NCI-H1930 (cell line): ENCODE measurements at places on chromosomes 6 and 20.

DNA sequence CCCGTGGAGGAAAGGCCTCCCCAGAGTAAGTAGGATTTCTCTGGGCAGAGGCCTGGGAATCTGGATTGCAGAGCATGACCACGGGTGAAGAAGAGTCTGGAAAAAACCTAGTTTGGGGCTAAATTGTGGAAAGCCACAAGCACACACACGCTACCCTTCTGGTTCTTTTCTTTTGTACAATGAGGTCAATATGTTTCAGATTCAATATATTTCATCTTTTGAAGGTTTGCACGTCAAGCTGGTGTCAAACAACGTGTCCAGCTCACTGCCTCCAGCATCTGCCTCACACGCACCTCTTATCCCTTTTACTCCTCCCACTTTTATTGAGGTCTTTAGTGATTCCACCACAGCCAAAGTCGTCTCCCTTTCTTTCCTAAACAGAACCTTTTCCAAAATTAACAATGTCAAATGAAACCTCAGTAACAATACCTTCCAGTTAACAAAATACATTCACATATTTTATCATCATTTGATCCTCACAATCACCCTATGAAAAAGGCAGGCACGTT lies 773 bp upstream of the EPB41L2 start:
- no peak for DNase-seq

DNA sequence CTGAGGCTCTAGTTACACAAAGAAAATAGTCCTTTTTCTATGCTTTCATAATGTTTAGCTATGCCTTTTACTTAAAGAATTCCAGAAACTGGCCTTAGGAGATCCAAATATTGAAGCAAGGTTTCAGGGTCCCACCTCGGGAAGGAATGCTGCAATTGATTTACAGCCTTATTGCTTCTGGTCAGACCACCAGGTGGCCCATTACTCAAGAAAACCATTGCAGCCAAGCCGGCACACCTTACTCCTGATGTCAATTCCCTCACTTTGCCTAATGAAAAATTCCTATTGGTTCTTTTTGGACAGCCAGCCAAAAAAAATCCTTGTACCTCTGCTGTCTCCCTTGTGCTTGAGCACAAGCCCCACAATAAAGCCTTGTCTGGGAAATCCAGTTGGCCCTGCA lies 173.9 kb downstream of the LMBRD1 start:
- DNase-seq, result no peak

DNA sequence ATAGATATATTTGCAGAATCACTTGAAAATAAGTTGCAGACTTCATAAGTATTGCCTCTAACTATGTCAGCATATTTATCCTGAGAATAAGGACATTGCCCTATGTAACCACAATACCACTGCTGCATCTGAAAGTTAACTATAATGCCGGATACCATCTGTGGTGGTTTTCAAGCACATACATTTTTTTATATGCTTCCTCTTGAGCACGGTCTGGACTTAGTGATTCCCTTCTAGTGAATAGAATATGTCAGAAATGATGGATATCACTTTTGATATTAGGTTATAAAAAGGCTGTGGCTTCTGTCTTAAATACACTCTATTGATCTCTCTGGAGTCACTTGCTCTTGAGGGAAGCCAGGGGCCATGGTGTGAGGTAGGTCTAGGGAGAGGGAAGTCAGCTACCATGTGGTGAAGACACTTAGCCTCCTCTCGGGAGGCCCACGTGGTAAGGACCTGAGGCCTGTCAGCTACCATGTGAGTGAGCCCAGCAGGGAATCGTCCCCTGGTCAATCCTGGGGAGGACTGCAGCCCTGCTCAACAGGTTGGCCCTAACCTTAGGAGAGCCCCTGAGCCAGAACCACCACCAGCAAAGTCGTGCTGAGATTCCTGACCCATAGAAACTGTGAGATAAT lies 57.5 kb downstream of the CCDC170 start:
- no peak for DNase-seq

DNA sequence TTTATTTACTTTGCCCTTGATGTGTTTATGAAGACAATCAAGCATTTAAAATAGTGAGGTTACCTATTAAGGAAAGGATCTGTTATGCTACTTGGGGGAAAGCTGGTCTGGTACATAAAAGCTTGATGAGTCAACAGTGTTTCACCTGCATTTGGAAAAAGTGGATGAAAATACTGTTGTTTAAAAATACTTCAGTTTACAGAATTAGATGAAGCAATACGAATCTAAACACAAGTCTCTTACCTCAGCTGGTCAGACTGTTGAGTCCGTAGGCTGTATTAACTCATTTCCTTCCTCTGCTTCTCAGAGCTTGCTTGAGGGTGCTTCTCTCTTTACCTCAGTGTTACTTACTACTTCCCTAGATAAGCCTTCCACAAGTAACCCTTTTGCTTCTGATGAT lies 36.1 kb downstream of the NKX2-4 start:
- DNase-seq, result no peak

- DNase-seq, result no peak
Observed at GRCh38 chr6:50285735-50286134, 236.0 kb upstream of the DEFB112 start.

- DNase-seq, result no peak
Observed at GRCh38 chr6:2810092-2810671, 31.5 kb downstream of the SERPINB1 start.

- DNase-seq, result no peak
Observed at GRCh38 chr20:56060486-56060885, 55.2 kb upstream of the CBLN4 start.

DNA sequence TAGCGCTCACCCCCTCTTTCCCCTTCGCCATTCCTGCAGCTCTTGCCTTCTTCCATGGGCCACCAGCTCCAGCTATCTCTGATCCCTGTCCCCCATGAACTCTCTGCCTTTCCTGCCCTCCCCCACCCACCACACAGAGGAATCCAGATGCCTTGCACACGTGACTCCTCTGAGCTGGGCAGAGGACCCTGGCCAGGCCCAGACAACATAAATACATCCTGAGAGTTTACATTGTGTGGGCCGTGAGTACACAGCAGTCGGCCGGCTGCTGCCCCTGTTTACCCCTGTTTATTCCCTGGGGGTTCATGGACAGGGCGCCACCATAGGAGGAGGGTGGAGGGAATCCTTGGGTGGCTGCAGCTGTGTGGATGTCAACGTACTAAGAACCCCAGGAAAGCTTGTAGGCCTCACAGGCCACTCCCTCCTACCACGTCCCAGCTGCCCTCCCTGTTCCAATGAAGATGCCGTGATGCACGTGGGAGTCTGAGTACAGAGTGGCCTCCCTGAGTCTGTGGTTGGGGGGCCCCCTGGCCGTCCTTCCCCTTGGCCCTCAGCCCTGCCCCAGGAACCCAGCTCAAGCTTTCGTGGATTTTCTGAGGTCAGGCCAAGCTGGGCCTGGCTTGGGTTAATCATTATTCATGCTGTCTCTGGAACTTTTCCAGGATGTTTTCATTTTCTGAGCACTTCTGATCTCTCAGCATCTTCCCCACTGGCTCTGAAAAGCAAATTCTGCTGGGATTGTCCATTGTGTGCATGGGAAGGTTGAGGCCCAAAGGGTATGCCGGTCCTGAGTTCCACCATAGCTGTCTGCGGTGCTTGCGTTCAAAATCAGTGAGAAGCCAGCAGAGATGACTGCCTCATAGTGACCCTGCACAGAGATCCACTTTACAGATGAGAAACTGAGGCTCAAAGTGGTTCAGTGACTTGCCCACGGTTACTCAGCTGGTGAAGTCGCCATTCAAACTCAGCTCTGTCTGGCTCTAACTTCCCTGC lies 136.3 kb downstream of the MRPL14 start:
- DNase-seq, result no peak

- DNase-seq, result no peak
Observed at GRCh38 chr6:51398793-51399192, 580.1 kb downstream of the TFAP2B start.

DNA sequence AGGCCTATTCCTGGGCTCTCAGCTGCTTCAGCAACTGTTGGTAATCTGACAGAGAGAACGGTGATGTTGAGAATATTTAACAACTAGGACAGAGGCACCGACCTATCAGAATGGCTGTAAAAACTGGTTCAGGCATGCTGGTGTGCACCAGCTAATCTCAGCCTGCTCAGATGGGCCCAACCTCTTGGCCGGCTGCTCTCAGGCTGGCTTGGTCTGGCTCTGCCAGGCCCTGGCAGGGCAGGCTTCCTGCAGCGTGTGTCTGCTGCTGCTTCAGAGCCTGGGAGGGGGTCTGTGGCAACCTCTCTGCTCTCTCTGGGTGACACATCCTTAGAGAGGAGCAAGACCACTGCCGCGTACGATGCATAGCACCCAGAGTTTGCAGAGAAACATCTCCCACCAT lies 4.8 kb downstream of the SLC2A12 start:
- no peak for DNase-seq

GRCh38 chr6:134176264-134176975 lies 124.0 kb upstream of the SLC2A12 start:
- no peak for DNase-seq

DNA sequence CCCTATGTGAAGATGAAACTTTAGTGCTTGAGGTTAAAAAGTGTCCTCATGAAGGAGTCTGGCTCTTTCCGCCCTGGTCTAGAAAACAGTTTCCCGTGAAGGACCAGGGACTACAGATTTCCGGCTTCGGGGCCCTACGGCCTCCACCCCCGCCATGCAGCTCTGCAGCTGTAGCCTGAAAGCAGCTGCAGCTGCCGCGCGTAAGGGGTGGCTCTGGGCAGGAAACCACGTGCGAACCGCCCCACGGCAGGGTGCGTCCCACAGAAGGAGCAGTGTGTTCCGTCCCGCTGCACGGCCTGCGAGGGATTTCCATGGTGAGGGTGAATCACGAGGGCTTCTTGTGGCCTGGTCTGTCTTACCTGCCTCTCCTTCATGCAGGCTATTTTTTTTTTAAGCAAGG lies 117.0 kb downstream of the ERMARD start:
- DNase-seq, result no peak

GRCh38 chr20:10949930-10950783 lies 276.4 kb upstream of the JAG1 start:
- DNase-seq, result no peak

DNA sequence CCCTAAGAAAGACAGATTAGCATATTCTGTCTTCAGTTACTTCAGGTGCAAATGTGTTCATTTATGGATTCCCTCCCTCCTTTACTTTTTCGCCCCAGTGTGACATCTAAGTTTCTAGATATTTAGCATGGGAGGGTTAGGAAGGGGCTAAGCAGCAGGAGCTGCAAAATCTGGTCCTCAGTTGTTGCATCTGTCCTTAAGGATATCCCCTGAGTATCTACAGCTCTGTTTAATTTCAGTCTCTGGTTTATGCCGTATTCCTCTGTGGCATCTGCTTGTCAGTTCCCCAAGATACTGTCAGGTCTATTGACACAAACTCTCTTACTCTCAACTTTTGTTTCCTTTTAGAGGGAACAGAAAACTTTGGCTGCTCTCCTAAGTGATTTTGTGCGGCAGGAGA lies 754.6 kb upstream of the MAP3K7 start:
- DNase-seq, result no peak

DNA sequence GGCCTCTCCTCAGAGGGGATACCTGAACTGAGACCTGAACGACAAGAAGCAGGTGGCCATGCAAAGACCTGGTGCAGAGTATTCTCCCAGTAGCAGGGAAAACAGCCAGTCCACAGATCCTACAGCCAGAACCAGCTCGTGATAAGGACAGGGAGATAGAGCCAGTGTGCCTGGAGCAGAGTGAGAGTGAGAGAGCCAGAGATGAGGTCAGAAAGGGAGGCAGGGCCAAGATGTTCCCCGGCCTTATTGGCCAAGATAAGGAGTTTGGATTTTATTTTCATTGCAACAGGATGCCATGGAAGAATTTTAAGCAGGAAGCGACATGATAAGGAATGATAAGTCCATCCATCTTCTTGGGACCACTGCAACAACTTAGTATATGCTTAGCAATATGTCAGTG lies 111.8 kb downstream of the UBE3D start:
- no peak for DNase-seq

- no peak for DNase-seq
Observed at GRCh38 chr6:51350308-51350904, 531.7 kb downstream of the TFAP2B start.

DNA sequence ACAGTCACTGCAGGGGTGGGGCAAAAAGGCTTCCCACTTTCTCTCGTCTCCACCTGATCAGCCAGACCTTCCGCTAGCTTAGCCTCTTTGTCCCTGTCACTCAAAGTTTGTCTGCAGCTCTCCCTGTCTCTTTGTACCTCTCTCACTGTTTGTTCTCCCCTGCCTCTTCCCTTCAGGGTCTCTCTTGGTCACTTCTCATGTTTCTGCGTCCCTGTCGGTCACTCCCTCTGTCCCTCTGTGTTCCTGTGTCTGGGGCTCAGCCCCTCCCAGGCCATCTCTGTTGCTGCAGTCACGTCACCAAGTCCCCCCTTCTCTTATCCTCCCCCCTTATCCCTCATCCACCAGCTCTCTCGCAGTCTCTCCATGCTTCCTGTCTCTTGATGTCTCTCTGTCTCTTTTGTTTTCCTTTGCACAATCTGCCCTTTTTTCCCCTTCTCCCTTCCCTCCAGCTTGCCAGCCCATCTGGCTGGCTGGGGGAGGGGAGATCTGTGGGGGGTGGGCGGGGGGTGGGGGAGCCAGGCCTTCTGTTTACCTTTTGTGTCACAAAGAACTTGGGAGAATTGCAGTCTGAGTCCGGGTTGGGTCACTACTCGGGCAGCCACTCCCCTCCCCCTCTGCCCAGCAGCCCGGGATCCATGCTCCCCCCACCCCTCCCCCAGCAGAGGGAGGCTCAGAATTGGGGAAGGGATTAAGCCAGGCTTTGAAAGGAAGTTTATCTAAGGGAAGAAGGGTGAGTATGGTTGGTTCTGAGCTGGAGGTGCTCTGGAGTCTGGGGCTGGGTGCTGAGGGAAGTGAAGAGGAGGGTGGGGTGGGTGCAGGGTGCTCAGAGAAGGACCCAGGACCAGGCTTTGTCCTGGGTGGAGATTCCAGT lies 32.3 kb downstream of the FOXP4 start:
- DNase-seq, result no peak

DNA sequence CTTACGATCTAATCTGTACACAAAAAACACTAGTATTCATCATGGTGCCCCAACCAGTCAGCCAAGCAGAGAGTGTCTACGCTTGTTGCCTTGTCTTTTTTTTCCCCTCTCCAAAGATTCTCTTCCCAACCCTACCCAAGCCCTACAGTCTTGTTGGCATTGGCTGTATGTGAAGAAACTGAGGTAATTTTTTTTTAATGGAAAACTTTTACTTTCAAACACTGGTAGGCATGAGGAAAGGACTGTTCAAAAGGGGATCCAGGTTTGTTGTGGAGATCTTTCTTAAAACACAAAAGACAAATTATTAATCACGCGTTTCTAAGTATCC lies 89.2 kb upstream of the PRSS16 start:
- no peak for DNase-seq

- no peak for DNase-seq
Observed at GRCh38 chr6:129351807-129352206, 358.2 kb downstream of the ARHGAP18 start.

DNA sequence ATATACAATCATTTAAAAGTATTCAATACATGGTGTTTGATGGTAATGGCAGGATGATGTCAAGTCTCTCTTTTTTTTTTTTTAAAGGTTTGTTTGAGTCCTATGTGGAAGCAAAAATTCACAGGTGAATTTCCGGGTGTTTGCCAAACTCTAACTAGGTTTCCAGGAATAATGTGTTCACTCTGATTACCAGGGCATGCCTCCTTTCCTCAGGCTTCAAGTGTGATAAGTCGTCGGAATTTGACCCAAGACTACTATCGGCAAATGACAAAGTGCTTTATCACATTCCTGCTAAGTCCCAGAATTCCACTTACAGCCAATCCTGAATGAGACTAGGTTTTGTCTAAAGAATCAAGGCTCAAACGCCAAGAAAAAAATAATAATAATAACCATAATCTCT lies 7.3 kb downstream of the OARD1 start:
- DNase-seq, result no peak
